ENCODE measurements at places on chromosomes 16 and 17.

- peak; percentile 71 for DNase-seq
Observed at GRCh38 chr17:78127888-78128550, 536 bp downstream of the TMC6 start.

- peak; percentile 90 for DNase-seq
Observed at GRCh38 chr17:32275060-32276042, 9.7 kb downstream of the RHBDL3 start.

DNA sequence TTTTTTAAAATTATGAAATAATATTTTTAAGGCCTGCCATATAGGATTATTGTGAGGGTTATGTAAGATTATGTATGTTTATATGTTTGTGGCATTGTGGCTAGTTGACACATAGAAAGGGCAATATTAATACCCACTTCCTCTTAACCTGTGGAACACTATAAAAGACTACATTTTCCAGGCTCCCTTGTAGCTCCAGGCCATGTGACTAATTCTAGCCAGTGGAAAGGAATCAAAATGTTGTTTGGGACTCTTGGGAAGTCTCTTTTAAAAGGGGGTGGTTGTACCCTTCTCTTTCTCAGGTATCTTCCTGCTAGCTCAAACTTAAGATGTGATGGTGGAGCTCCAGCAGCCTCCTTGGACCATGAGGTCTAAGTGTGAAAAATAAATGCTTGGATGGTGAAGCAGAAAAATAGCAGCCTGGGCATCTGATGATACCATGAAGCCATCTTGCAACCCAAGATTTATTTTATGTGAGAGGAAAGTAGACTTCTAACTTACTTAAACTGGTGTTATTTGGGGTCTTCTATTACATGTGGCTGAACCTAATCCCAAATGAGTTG lies 39.2 kb downstream of the TEKT5 start:
- DNase-seq: no peak

GRCh38 chr16:11788914-11789313 lies 8.1 kb downstream of the ZC3H7A start:
- no peak for DNase-seq

DNA sequence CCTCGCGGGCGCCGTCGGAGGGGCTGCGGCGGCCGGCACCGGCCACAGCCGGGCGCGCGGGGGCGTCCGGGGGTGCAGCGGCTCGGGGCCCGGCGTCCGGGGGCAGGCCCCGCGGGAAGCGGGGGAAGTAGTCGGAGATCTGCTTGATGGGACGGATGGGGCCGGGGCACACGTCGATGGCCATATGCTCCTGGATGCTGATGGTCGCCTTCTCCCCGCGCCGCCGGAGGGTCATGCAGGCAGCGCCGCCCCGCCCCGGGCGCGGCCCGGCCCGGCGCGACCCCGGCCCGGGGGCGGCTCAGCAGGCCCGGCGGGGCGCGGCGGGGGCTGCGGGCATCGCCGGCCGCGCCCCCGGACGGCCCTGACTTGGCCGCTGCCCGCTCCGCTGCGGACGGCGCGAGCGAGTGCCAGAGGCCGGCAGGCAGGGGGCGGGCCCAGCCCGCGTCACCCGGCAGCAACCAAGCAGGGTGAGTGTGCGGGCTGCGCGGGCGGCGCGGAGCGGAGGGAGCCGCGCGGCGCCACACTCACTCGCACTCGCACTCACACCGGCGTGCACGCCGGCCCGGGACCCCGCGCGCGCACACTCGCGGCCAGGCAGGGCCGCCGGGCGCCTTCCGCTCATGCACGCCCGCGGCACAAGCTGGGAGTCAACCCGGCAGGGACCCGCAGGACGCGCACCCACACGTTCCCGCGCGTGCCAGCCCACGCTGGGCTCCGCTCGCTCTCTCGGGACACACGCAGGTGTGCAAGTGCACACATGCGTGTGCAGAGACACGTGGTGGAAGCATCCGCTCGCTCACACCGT lies at the start of gene DOC2B:
TSS of gene DOC2B (minus strand) at position 406 of the 805 bp plus-strand sequence. CDS start at position 235, 171 bp downstream.
- DNase-seq: no peak

DNA sequence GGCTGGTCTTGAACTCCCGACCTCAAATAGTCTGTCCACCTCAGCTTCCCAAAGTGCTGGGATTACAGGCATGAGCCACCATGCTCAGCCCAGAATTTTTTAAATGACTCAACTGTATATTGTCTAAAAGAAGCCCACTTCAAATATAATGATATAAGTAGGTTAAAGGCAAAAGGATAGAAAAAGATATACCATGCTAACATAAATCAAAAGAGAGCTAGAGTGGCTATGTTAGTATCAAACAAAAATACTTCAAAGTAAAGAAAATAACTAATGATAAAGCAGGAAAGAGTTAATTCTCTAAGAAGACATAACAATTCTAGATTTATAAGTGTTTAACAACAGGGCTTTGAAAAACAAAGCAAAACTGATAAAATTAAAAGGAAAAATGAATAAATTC lies 13.3 kb upstream of the MPO start:
- DNase-seq: no peak

GRCh38 chr17:9368631-9369030 lies 207.0 kb downstream of the STX8 start:
- no peak for DNase-seq

- no peak for DNase-seq
Observed at GRCh38 chr16:57616241-57616640, 12.2 kb upstream of the ADGRG1 start.

DNA sequence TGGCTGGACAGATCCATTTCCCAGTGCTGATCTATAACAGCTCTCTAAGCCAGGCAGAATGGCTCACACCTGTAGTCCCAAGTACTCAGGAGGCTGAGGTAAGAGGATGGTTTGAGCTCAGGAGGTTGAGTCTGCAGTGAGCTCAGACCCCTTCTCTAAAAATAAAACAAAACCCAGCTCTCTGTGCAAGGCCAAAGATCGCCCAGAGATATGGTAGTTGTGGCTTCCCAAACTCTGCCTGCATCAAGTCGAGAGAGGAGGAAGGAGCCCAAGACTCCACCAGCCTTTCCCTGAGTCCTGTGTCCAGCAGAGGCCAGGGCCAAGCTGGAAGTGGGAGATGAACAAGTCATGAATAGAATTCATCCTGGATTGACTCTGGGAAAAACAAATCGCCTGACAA lies 88.8 kb downstream of the TMEM132E start:
- DNase-seq: no peak

- peak; percentile 33 for DNase-seq
Observed at GRCh38 chr17:8060274-8060673, 21.4 kb downstream of the ALOX15B start.

- no peak for DNase-seq
Observed at GRCh38 chr16:57823836-57824235, 21.5 kb upstream of the KIFC3 start.

DNA sequence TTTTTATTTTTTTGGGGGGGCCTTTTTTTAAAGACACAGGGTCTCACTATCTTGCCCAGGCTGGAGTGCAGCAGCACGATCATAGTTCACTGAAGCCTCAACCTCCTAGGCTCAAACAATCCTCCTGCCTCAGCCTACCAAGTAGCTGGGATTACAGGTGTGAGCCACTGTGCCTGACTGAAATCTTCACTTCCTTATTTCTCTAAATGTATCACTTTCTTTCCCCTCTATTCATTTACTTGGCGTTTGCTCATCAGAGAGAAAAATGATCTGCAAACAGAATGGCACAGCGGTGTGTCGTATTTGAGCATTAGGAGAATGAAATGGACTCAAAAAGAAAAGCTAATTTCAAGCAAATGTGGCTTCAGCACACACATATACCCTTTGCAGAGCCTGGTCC lies 44.3 kb upstream of the CDH5 start:
- DNase-seq: no peak

DNA sequence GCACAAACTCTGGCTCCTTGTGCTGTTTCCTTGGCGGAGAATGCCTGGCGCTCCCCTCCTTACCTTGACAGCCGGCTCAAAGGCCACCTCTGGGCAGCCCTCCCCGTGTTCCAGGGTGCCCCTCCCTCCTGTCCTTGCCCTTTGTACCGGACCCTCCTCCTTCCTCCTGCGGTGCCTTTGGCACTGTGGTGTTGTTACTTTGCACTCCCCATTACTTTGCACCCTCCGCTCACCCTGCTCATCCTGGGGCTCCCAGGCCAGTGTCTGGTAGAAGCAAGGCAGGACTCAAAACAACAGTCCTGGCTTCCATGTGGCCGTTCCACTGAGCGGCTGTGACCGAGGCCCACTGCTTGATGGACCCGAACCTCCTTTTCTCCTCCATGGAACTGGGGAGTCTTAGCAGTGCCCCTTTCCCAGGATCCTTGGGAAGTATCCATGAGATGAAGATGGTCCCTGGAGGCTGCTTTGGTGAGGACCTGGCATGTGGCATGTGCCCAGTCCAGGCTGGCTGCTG lies 147.8 kb downstream of the CMIP start:
- no peak for DNase-seq

DNA sequence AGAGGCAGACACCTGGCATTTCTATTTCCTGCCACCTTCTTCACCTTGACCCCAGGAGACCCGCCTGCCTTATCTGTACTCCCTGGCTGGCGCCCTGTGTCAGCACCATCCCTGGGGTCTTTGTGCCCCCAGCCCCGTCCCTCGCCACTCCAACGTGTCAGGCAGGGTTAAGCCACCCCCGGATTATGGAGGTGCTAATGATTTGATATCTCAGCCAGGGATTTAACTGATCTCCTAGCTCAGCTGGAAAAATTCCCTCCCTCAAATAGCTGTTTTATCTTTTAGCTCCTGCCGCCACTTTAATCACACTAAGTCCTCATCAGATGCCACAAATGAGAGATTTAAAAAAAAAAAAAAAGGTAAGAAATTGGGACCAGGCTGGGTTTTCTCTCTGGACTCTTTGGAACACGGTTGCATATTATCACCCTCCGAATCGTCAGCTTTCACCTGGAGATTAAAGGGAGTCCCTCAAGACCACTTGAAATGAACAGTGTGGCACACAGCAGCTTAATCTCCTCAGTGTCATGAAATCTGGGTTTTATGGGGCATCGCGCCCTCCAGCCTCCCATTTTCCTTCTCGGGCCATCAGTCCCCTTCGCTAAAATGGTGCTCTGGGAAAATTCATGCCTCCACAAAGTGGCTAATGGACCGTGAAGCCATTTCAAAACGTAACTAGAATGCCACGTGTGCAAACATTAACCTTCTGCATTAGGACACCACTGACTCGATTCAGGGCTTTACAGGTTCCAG lies 26.2 kb upstream of the WFDC1 start:
- DNase-seq: no peak

DNA sequence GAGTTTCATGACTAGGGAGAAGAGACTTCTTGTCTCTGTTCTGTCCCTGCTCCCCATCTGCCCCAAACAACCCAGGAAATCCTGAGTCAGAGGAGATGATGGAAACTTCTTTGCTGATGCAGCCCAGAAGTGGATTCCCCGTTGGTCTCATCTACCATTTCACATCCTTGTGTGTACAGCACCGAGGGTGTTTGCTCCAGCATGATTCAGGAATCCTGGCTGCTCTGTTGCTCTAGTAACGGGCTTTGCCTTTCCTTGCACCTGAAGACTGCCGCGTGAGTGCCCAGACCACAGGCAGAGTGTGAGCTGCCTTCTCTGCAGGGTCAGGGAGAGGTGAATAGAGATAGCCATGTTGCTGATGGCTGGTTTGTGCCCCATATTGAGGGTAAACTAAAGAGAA lies 408.4 kb downstream of the CPPED1 start:
- DNase-seq: no peak

GRCh38 chr17:79539944-79540705 lies 70.7 kb downstream of the RBFOX3 start:
- no peak for DNase-seq

DNA sequence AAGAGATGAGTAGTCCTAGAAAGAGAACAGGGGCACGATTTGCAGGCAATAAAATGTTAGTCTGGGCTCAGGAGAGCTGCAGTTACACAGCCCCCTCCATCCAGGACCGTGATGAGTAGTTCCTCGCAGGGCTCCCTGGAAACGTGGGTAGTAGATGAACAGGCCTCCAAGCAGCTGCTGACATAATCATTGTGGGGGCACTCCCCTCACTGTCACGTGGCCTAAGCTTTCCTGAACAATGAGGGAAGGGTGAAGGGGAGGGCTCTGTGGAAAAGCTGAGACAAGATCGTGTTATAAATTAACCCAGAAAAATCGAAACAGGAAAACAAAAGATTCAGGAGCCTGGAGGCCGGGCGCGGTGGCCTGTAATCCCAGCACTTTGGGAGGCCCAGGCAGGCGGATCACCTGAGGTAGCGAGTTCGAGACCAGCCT lies 1.3 kb upstream of the PER1 start:
- peak; percentile 73 for DNase-seq

GRCh38 chr16:79328402-79329165 lies 272.0 kb downstream of the MAF start:
- no peak for DNase-seq

DNA sequence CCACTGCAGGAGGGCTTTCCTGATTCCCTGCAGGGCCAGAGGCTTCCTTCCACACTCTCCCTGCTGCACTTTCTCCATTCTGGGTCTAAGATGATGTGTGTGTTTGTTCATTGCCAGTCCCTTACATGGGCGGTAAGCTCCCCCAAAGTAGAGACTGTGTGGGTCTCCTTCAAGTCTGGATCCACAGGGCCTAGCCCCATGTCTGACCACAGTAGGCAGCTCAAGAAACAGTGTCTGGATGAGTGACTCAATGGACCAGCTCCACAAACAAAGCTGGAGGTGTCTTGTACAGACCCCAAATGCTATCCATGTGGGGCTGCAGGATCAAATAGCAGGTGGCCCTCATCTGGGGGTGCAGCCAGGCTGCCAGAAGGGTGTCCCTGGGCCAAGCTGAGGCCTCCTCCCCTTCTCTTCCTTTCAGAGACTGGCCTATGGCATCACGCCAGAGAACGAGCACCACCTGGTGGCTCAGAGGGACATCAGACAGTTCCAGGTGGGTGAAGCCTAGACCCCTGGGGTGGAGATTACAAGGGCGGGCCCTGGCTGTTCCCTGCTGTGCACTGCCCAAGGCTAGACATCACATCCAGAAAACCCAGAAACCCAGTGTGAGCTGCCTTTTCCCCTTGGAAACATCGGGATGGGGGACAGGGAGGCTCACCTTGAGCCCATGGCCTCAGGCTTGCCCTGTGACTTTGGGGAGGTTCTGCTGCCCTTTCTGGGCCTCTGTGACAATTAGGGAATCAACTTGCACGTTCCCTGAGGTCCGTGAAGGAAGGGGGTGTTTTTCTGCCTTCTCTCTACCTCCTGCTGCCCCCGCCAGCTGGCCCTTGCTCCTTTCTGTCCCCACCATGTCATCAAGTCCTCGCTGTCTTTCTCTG lies 45.9 kb downstream of the SLC6A2 start:
- peak; percentile 69 for DNase-seq

- no peak for DNase-seq
Observed at GRCh38 chr16:15616475-15617165, 26.3 kb downstream of the MARF1 start.
